ENCODE measurements at places on chromosomes 4 and X.

GRCh38 chr4:3294401-3295241, 1.8 kb downstream of the RGS12 start:
- DNase-seq: no peak

GRCh38 chr4:129883996-129884395, 788.0 kb downstream of the C4orf33 start:
- DNase-seq: no peak

DNA sequence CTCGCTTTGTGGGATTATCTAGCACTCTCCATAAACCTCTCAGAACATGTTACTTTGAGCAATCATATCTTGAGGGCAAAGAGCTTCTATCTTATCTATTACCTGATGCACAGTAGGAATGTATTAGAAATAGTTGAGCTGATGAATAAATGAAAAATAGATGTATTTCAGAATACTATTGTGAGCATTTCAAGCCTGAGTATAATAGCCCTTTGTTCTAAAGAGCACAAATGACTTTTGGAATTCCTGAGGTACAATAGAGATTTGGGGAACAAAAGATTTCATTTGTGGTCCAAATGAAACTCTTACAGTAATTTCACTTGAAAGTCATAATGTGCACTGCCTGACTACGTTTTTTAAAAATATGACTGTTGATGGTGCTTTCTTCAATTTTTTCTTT, 159.5 kb downstream of the UGT8 start:
- DNase-seq: no peak

DNA sequence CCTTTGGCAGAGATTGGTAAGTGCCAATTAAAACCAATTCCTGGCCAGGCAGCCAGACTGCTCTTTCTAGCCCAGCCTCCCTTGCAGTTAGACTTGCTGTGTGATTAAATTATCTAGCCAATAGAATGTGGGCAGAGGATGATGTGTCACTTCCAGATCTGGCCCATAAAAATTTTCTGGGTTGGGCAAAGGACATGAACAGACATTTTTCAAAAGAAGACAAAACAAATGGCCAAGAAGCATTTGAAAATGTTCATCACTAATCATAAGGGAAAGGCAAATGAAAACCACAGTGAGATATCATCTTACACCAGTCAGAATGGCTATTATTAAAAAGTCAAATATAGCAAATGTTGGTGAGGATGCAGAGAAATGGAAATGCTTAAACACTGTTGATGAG, 71.4 kb upstream of the STIM2 start:
- no peak for DNase-seq

DNA sequence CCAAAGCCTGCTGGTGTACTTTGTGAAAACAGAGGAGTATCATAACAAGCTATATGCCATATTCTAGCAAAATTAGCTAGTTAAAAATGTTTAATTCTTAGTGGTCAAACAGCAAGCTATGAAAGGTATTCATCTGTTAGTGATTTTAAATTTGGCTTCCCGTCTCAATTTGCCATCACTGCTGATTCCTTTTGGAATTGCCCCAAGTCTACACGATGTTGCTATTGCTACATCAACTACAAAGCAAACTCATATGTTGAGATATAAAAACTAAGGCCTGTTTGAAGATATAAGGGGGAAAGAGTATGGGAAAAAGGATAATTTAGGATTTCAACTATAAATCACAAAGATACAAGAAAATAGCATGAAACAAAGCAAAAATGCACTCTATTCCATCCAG, 146.1 kb downstream of the COL25A1 start:
- DNase-seq: no peak

DNA sequence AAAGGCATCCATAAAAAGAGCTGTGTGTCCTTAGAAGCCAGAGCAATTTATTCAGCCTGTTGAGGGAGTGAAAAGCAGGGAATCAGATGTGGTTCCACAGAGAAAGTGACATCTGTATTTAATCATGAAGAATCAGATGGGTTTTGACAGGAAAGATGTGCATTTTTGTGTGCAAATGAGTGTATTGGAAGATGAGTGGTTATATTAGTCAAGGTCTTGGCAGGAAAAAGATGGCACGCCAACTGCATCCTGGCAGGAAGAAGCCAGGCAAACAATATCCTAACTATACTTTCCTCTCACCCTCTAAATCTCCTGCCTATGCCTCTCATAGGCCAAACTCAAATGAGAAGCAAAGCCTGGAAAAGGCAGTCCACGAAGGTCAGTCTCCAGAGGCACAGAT, 59.1 kb downstream of the SCFD2 start:
- no peak for DNase-seq

DNA sequence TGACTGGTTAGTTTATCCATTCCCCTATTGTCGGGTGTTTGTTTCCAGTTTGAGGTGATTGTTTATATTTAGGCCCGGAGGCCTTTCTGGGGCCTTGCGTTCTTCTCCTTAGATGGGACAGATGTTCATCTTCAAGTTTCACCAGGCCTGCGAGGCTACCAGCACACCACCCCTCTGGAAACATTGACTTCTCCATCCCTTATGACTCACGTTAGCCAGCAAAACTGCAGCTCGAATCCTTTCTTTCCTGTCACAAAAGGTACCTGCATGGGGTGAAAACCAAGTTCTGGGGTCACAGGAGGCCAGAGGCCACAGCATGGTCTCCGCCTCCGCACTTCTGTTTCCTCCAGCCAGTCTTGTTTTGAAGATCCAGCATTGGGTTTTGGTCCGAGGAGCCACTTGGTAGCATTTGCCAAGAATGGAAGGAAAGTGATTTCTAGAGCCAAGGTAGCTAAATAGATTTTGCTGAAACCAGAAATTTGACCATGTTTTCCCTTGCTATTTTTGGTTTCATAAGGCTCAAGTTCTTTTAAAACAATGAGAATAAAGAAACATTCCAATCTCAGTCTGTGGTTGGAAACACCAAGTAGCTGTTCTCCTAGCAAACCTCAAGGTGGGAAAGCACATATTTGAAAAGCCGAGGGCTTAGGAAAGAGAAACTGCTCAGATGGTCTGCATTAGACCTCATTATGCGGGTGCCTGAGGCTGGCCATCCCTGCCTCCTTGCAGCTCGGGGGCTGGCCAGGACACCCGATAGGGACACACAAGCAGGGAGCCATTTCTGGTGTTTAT, 5.6 kb downstream of the NYX start:
- DNase-seq: no peak

DNA sequence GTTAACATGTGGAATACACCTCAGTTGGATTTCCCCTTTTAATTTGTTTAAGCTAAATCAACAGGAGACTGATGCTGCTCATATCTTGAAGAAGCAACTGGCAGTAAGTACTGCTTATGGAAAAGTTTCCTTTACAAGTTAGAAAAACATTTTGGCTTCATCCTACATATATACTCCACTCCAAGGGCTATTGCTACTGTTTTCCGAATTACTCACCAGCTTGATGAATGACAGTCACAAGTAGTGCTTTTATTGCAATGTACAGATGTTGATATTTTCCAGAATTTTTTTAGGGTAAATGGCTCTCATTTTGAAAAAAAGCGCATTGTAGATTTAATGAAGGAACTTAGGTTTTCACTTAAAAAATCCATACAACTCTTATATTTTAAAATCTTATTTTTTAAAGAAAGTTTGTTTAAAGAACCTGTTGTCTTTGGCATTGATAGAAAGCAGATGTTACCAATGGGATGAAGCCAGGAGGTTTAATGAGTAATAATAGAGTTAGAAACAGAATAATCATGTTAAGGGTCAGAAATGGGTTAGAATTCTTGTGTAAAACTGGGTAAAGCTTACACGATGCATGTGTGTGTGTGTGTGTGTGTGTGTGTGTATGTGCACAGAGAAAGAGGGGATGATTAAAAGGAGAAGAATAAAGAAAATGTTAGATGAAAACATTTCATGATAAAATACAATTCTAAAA, 272.9 kb downstream of the CFAP299 start:
- no peak for DNase-seq

- DNase-seq: no peak
Observed at GRCh38 chr4:7500404-7500803, 65.7 kb upstream of the PSAPL1 start.

DNA sequence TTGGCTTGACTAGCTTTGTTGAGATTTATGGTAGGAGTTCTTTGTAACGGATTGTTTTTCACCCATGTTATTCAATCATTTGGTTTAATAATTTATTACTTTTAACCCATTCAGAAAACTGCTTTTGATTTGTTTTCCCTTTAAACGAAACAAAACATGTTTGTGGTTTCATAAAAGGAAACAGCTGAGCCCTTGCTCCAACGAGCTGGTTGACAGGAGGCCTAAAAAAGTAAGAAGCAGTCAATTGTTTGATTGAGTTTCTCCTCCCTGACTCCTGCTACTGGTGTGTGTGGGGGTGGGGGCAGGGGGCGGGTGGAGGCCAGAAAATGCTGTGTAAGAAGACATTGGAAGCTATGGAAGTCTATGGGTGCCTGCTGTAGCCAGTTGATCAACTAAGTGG, 102.8 kb downstream of the CHRDL1 start:
- DNase-seq: no peak

DNA sequence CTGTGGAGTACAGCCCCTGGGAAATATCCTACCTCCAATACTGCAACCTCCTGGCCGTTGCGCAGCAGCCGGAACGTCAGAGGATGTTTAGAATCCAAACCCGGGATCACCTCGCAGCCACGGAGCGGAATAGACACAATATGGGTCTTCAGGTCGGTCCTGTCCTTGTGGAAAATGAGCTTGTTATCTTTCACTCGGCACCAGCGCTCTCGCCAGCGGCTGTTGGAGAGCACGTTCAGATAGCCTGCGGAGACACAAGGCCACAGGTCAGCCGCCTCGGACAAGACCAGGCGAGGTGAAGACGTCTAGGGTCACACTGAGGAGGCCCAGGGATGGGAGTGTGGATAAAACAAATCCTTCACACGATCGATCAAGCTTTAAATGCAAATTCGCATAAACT, 139.3 kb downstream of the AFAP1 start:
- no peak for DNase-seq

DNA sequence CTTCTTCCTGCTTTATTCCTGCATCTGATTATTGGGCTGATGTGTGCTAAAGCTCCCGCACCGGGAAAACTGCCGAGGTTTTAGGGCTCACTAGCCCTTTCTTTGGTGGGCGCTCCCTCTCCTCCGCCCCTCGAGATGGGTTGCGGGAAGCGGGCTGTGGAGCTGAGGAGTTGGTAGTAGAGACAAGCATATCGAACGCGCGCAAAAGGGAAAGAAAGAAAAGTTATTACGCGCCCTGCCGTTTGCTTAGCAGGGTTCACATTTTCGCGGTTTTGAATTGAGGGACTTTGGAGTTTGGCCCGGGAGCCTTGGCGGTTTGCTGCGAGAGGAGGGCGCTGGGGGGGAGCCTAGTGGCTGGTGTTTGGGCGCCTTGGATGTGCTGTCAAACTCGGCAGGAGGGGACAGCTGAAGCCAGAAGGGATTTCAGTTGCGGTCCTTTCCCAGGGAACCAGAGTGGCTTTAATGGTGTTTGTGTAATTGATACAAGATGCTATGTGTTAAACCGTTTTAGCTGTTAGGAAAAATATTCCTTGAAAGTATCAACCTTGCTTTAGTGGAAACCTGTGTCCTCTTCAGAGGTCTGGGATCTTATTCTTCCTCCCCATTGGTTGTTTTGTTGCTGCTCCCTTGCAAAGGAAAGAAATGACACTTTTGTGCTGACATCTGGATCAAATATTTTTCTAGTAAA, 1.1 kb downstream of the GAB1 start:
- no peak for DNase-seq

DNA sequence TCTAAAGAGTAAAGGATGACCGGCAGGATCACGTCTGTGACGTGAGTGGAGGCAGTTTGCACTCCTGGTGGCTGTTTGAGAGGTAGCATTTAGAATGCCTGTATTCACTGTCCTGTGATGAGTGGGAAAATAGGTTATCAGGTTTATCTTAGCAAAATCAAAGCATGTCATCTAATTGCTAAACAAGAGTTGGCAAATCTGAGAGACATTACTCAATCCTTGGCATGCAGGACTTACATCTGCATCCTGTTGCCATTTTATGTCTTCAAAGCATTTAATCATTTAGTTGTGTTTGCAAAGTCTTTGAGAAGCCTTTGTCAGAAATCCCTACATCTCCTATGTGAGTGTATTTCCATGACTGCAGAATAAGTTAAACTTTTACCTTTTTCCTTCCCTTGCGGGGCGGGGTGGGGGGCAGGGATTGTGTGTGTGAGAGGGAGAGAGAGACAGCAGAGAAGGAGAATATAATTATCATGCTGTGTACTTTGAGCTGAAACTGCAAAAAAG, 41.4 kb upstream of the MSANTD1 start:
- no peak for DNase-seq

DNA sequence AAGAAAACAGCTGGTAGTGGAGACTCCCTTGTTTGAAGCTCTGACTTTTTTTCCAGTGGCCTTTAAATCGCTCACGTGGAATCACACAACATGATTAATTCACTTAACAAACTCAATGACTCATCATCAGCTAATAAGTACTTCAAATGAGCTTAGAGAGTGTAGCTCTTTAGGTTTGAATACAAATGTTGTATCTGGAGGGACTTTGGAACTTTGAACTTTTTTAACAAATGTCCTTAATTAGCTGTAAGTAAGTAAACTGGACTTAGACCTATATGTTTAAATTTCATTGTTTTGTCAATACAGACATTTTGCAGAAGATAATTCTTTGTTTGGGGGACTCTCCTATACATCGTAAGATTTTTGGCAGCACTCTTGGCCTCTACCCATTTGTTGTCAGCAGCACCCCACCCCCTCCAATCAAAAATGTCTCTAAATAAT, 581.1 kb downstream of the SPRY1 start:
- DNase-seq: no peak

DNA sequence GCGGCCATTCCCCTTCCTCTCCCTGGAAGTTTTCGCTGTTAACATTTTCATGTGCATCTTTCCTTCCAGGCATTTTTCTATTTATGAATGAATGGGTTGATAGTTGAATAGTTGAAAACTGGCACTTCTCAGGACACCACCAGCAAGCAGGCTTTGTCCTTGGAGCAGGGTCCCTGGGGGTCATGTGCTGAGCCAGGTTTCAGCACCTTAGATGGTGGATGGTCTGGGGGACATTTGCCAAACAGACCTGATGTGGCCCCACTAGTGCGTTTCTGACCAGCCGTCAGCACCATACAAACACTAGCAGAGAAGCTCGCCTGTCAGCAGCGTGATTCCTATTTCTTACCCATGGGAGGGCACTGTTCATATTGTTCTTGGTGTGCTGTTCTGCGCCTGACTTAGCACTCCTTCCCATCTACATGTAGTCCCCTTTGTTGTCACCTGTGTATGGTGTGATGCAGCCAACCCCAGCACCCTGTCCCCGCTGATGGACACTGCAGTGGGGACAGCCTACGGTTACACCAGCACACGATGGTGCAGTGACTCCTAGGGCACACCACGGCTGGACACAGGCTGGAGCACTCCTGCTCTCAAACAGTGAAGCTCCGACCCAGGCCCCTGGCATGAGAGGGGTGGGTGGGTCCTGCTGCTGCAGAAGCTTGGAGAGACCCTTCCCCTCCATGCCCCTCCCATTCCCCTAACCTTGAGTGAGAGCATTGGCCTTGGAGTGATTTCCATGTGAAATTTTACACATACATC, 27.2 kb upstream of the WFS1 start:
- DNase-seq: no peak

GRCh38 chr4:84809946-84810345, 156.5 kb downstream of the WDFY3 start:
- DNase-seq: no peak

- no peak for DNase-seq
Observed at GRCh38 chr4:147765121-147765529, 33.2 kb downstream of the ARHGAP10 start.

Data from activated T-cell treated with anti-CD3 and anti-CD28 coated beads for 1 hour (primary cell).